HS-27A (cell line): ENCODE measurements at places on chromosomes 6 and 20.

- no peak for DNase-seq
Observed at GRCh38 chr6:35048031-35048613, 93.0 kb downstream of the TCP11 start.

DNA sequence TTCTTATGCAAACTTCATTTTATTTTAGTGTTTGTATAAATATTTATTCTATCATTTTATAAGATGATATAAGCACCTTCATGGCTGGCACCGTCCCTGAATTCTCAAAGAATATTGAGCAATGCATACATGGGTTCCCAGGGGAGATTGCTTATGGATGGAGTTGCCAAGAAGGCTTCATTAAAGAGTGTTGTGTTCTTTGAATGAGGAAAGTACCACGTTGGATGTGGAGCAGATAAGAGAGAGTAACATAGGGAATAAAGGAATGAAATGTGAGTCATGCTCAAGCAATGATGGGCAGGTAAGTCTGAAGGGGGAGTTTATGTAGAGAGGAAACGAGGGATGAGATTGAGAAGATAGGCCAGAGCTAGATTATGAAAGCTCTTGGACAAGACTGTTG is 10.3 kb downstream of the DSE start:
- no peak for DNase-seq

GRCh38 chr6:122702841-122703240 is 76.7 kb upstream of the FABP7 start:
- DNase-seq: no peak

GRCh38 chr20:25006431-25007167 is 14.0 kb upstream of the APMAP start:
- no peak for DNase-seq

DNA sequence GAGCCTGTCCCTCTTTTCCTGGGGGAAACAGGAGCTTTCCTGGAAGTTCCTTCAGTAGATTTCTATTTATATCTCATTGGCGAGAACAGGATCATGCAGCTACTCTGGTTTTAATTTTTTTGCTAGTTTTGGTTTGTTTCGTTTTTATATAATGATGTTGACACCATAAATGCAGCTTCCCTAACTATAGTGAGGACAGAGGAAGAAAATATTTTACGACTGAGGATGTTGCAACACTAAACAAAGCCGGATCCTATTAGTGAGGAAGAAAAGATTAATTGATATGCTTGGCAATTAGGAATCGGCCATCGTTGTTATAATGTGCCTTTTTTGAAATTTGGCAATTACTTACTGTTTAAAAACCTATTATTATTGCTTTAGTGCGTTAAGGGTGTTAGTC is 16.6 kb downstream of the KDM1B start:
- no peak for DNase-seq

DNA sequence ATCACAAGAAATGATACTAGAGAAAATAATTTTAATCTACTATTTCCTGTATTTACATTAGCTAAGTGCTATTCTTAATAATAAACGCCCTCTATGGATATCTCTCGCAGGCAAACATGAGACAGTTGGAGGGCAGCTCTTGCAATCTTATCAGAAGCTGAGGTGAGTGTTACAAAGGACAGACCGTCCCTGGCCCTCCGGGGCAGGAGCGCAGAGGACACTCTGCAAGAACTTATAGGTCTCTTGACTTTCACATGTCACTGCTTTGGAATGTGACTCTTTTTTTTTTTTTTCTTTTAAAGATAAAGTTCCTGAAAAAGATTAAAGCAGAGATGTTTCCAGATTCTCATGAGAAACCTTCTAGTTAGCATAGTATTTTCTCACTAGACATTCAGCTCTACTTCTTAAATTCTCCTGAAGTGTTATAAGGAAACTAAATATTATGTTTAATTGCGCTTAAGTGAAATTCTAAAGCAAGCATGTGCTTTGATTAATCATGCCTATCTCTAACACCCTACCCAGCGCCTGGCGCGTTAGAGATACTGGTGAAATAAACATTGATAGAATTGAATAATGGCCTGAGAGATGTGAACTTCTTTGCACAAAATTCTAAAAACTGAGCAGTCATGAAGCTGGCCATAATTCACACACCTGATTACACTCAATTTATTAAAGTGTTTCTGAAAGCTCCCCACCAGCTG is 57.4 kb downstream of the SYTL3 start:
- peak; percentile 43 for DNase-seq

DNA sequence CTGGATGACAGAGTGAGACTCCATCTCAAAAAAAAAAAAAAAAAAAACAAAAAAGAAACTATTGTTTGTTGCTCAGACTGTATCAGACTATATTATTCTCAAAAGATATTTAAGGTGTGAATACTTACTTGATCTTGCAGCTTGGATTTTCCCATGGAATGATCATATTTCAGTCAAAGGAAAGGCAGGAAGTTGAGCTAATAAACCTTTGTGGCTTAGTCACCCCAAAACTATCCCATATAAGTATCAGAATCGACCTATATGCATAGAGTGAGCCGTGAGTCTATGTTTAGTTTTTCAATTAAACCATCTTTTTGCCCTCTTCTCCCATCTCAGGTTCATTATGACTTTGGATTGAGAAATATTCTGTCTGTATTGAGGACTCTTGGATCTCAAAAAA is 152.6 kb downstream of the DNAH8 start:
- peak; percentile 20 for DNase-seq

DNA sequence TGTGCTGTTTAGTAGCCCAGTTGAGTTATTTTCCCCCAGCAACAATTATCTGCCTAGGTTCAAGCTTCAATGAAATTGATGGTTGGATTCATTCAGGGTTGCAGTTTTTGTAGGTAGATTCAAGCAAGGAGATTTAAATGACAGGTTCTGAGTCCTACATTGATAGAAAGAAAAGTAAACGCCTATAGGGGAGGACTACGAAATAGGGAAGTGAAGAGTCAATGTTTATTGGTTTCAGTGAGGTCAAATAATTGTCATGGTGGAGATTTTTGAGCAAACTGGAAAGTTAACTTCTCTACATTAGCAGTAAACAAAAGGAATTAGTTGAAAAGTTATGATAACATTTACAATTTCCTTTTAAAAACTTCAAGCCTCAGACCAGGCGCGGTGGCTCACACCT is 734 bp upstream of the WFDC13 start:
- no peak for DNase-seq

- DNase-seq: no peak
Observed at GRCh38 chr6:9862603-9863167, 552.2 kb downstream of the TFAP2A start.

- no peak for DNase-seq
Observed at GRCh38 chr6:9307786-9308185, 872.4 kb upstream of the SLC35B3 start.

DNA sequence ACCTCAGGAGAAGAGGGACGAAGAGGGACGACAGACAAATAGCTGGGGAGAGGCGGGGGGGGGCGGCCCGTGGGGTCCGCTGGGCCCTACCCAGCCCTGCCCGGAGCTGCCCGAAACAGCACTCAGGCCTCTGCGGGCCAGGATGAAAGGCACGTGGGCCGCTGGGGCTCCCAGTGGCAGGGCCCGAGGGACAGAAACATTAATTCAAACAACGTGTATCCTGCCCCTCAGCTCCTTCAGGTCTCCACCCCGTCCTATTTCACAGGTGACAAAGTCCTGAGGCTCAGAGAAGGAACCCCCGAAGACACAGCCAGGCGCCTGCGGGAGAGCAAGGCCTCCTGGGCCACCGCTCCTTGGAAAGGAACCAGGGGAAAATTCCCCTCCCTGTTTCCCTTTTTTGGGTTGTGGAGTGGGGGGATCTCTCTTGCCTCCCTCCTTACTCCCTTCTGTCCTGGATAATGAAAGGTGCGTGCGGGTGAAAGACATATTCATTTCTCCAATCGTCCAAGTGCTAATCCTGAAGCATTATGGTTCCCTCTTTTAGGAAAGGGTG is 93.3 kb downstream of the RNASET2 start:
- DNase-seq: no peak
